NCI-H2029 (cell line): ENCODE measurements at places on chromosomes 12 and 14.

DNA sequence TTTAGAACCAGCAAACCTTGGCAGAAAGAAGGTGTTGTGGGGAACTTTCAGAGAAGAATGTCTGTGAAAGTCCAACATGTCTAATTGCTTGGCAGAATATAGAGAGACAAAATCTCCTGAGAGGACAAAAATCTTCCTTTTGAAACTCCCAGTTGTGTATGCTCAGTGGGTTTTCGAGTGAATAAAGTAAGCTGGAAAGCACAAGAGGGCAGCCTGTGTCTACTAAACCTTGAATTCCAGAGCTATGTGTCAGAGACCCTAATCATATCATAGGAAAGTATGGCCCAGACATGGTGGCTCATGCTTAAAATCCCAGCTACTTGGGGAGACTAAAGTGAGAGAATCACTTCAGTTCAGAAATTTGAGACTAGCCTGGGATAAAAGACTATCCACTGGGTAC lies 661.2 kb downstream of the SLC16A7 start:
- no peak for DNase-seq

DNA sequence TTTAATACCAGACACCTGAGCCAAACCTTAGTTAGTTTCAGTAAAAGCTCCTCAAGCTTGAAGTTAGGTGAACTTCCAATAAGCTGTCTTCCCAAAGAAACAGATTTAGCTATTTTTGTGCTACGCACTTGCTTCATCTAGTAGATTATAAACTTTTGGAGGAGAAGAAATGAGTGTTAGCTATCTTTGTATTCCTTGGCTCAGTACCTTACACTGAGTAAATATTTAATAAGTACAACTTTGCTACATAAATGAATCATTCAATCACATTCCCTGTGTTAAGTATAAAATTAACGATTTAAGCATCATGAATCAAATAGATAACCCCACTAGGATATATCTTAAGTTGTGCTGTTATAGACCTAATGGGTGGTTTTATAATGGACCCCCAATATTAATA lies 307.0 kb downstream of the PCNX1 start:
- DNase-seq, result no peak

GRCh38 chr14:103186909-103187586 lies 63.8 kb downstream of the TNFAIP2 start:
- no peak for DNase-seq

DNA sequence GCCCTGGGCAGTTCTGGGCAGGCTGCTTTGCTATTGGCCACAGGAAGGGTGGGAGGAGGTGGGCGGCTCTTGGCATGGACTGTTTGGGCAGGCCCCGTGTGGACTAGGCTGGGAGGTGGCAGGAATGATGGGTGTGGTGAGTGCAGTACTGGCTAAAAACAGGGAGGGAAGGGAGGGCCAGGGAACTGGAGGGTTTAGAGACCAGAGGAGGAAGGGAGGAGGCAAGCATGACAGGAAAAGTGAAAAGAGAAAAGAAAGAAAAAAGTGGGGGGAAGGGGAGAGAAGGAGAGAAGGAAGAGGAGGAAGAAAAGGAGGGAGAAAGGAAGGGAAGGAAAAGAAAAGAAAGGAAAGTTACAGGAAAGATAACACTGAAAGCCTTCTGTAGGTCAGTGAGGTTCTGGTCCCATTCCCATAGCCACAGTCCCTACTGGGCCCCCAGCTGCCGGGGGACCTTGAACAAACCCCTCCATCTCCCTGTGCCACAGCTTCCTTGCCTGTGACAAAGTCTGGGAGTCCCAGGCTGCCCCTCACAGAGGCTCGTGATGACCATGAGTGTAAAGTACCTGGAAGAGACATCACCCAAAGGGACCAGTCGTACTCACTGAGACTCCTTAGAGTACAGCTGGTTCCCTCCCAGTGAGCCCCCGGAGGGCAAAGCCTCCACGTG lies 1.1 kb upstream of the C14orf132 start:
- no peak for DNase-seq

GRCh38 chr12:6363330-6364043 lies 11.9 kb downstream of the SCNN1A start:
- DNase-seq, result no peak

- DNase-seq, result no peak
Observed at GRCh38 chr12:54004063-54004840, 4.3 kb downstream of the HOXC9 start.
